Ureter (tissue), 1 donor: ENCODE measurements at places on chromosomes 12 and 14. TPM values are rescaled to one million over a fixed set of nuclear protein-coding genes. Genes with fewer than 3 reads are reported as not detected.

TMEM253 gene
- 1.6 TPM for total RNA-seq

- DNase-seq: no peak
Observed at GRCh38 chr12:131049002-131049401, 95.3 kb downstream of the ADGRD1 start.

IAPP gene
- not detected for total RNA-seq

GRCh38 chr12:68115281-68115680 lies 44.3 kb downstream of the IFNG start:
- no peak for DNase-seq

DNA sequence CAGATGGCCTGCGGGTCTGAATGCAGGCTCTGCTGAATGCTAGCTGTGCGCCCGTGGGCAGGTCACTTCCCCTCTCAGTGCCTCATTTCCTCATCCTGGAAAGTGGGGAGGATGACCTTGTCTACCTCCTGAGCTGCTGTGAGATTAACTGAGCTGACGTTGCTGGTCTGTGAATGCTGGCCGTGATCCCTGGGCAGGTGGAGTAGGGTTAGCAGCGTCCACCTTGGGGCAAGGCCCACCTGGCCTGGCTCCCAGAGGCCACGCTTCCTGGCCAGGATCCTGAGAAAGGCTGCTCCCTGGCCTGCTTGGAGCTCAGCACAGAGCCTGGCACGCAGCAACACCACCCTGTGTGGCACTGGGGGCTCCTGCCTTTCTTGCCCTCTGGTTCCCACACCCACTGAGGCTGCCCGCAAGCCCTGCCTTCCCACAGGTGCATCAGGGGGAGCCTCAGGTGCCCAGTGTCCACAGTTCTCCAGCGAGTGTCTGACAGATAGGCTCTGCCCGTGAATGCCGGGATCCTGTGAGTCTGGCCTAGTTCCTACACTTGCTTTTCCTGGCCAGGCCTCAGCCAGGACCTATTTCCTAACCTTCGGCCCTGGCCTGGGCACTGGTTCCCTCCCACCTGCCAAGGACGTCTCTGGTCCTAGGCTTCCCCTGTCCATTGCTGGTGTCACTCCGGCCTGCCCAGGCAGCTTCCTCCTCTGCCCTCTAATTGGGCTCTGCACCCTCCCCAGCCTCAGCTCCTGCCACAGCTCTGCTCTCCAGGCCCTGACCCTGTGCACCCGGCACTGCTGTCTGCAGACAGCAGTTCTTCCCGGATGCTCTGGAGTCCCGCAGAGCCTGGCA lies 37.2 kb upstream of the TDRD9 start:
- no peak for DNase-seq

DNA sequence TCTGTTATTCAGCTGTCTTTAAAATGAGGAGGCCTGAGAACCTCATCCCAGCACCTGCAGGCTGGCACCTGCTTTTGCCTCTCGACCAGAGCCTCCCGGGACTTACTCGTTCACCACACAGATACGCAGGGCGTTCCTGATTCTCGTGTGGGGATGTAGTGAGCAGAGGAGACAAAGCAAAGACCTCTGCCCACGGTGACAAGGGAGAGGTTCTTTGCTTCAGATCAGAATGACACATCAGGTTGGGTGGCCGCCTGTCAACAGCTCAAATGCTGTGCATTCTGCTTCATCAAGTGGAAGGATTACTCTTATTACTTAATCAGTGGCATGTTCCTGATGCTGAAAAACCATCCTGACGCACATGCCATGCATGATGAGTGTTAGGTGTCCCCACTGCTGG lies 24.4 kb downstream of the DEGS2 start:
- DNase-seq: no peak

RAD9B gene
- 0.57 TPM for total RNA-seq

DNA sequence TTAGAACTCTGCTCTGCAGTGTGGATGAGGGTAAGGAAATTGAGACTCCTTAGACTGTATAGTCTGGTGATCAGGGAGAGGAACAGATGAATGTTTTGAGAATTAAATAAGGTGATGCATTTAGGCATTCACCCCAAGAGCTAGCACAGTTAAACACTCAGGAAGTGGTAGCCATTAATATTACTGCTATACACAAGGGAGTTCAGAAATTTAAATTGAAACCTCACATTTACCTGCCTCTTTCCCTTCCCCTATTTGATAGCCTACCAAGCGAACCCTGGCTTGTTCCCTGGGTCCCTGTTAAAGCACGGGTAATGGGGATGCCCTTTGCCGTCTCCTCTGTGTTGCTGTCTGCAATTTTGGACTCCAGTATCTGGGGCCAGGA lies 18.2 kb downstream of the WNT5B start:
- DNase-seq: no peak

DNA sequence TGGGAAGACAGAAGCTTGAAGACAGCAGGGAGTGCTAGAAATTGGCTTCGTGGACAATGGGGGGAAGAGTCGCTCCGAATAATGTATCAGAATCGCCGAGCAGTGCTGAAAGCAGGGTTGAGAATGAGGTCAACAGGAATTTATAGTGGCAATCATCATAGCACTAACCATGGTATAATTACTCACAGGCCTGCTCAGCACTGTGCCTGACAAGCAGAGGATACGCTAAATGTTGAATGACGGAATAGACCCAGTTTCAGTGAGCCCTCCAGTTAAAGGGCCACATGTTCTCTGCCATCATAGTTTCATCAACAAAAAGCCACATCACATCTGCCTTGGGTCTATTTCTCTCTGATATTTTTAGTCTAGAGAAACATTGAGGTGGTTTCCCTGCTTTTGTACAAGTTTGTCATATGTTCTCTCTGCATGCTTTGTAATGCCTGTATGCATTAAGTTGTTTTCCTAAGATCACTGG lies 130.3 kb upstream of the EGLN3 start:
- no peak for DNase-seq

PTPRR gene
- total RNA-seq: 1.7 TPM

GRCh38 chr14:87260460-87260859 lies 732.5 kb downstream of the GALC start:
- DNase-seq: no peak

- DNase-seq: peak; percentile 70
Observed at GRCh38 chr12:40691913-40692764, at the start of gene CNTN1. CNTN1 (plus strand) TSS chr12:40692439.

- DNase-seq: no peak
Observed at GRCh38 chr12:123242116-123242904, 9.1 kb downstream of the MTRFR start.

GRCh38 chr12:7678744-7679143 lies 13.0 kb upstream of the APOBEC1 start:
- no peak for DNase-seq

DNA sequence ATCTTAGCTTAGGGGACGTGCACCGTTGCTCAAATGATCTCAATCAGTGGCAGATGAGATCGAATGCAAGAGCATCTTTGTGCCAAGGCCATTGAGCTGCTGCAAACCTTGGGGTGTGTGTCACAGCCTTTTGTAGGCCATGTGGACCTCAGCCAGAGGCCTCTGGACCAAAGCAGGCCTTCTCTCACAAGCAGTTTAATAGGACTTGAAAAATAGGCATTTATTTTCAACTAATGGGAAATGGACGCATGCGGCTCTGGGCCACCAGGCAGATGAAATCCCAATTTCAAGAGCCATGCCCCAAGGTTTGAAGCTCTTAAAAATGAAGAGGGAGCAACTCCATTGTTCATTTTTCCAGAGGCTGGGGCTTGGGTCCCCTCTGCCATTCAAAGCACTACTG lies 87.3 kb downstream of the TTC7B start:
- peak; percentile 3 for DNase-seq

RNU4-1 gene
- total RNA-seq: 1,538 TPM

- DNase-seq: no peak
Observed at GRCh38 chr12:27367078-27367477, 34.4 kb downstream of the BMAL2 start.

DNA sequence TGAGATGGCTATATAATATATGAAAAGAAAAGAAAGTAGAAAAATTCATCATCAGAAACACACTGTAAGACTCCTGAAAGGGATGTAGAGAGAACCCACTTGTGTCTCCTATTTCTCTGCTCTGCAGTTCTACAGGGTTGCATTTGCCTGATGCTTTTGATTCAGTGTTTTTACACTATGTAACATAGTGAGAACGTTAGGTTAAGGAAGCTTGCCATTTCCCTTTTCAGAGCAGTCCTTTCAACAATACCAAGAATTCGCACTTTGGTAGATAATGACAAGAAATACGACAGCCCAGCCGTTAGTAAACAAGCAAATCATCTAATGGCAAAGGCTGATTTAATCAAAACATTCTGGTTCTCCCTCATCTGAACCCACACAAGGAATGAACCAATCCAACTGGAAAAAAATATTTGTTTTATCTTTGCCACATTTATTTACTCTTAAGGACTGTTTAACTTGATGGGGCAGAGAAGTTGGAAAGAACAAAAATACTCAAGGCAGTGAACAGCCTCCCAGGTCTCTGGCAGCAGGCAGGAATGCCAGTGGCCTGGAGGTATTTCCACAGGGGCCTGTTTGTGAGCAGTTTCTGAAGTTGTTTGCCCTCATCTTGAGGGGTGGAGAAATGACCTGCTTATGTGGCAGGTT lies 30.8 kb upstream of the SOCS2 start:
- DNase-seq: no peak

ATF7IP gene
- 124 TPM for total RNA-seq

OAS2 gene
- total RNA-seq: 27.5 TPM

DNA sequence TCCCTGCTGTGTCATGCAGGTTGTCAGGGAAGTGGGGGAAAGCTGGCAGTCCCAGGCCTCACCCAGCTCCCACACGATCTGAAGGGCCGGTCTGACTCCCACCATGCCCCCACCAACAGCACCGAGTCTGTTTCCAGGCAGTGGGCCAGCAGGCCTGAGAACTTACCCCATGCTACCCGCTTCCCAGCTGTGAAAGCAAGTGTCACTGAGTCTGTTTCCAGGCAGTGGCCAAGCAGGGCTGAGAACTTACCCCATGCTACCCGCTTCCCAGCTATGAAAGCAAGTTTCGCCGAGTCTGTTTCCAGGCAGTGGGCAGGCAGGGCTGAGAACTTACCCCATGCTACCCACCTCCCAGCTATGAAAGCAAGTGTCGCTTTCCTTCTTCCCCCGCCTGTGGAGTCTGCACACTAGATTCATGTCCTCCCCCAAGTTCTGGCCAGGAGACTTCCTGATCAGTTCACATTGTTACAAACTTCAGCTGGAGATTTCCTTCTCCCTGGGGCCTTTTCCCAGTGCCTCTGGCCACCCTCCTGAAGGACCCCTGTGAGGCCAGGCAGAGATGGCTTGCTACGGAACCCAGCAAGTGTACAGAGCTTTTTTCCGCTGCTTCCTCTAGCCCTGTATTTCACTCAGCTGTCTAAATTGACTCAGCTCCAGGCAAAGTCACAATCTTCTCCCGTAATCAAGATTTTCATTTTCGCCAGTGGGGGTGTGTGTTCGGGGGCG lies 435.4 kb downstream of the TMTC2 start:
- DNase-seq: no peak

C12orf54 gene
- total RNA-seq: 1.5 TPM

PTPN21 gene
- 20.3 TPM for total RNA-seq

DNA sequence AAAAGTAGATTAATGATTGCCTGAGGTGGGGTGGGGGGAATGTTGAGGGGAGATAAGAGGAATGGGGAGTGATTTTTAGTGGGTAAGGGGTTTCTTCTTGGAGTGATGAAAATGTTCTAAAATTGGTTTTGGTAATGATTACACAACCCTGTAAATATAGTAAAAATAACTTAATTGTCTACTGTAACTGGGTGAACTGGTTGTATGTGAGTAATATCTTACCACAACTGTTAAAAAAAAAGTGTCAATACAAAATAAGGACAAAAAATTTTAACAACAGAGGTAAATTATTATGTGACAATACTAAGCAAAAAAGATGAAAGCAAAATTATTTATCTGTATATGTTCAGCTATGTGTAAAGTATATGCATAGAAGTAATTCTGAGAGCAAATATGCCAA lies 86.3 kb upstream of the RASSF8 start:
- DNase-seq: no peak

TSPAN19 gene
- total RNA-seq: not detected

AJUBA gene
- total RNA-seq: 39.9 TPM

GRCh38 chr14:47057364-47057763 lies 405.8 kb upstream of the RPL10L start:
- DNase-seq: no peak

- DNase-seq: no peak
Observed at GRCh38 chr14:76456200-76456599, 80.3 kb downstream of the ESRRB start.

GMFB gene
- 35.9 TPM for total RNA-seq

DNA sequence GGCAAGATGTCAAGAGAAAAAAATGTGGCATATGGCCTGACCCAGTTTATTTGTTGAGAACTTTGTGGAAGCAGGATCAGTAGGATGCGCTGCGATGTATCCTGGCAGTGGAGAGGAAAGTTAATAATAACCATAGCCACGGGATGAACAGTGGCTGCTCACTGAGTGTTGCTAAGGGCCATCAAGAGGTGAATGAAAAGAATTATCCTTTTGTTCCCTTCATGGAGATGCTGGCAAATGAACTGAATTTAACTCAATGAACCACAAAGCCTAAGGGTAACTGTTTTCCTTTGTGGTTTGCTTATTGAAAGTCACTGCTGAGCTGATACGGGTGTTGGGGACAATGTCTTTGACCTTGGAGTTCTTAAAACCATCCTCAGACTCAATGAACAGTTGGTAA lies 476.5 kb downstream of the APAF1 start:
- DNase-seq: no peak

C12orf60 gene
- 0.99 TPM for total RNA-seq

PIK3C2G gene
- 1.4 TPM for total RNA-seq

DNA sequence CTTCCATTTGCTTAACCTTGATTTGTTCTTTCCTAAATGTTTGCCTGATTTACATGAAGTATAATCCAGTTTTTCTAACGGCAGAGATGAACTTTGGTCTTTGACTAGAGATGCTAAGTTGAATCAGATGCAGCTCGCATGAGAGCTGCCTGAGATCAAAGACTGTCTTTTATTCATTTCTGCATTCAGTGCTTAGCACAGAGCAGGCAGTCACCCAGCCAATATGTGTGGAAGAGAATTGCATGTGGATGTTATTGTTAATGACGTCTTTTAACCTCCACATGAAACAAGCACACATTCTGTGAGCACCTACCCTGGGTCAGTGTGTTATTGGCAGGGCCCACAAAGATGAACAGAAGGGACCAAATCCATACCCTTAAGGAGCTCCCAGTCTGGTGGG lies 99.2 kb downstream of the SLC5A8 start:
- DNase-seq: no peak

DNA sequence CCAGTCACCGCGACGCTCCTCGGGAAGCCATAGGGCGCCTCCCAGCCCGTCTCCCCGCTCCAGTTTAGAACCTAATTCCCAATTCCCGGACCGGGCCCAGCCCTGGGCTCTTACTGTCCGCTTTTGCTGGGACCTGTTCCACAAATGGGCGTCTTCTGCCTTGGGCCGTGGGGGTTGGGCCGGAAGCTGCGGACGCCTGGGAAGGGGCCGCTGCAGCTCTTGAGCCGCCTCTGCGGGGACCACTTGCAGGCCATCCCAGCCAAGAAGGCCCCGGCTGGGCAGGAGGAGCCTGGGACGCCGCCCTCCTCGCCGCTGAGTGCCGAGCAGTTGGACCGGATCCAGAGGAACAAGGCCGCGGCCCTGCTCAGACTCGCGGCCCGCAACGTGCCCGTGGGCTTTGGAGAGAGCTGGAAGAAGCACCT lies 797 bp downstream of the UNG start:
- DNase-seq: peak; percentile 64
